NCI-H2081 treated with DMSO at 0.1 percent for 48 hours (cell line): ENCODE measurements at places on chromosomes 5 and 9.

GRCh38 chr9:37512437-37512836 is 26.7 kb downstream of the POLR1E start:
- no peak for DNase-seq

GRCh38 chr9:20528253-20528652 is 94.0 kb downstream of the MLLT3 start:
- DNase-seq = no peak

GRCh38 chr5:168286386-168286785 is 5.1 kb upstream of the WWC1 start:
- no peak for DNase-seq

GRCh38 chr9:34992376-34992951 is 2.9 kb downstream of the DNAJB5 start:
- no peak for DNase-seq

DNA sequence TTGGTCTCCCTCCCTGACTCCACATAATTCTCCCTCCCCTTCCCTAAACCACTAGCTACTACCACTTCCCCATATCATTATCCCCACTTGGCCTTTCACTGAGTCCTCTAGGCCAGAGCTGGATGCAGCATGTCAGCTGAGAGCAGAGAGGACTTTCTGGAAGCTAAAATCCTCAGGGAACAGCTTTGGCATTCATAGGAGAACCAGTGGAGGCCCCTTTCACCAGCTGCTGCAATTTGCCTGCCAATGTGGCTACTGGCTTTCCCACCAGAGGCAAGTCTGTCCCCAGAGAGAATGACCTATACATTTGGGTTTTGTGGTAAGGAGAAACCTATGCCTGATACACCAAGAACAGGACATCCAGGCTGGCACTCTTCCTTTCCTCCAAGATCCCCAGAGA is 14.4 kb downstream of the FAM219A start:
- no peak for DNase-seq

GRCh38 chr5:53039855-53040254 is 50.7 kb downstream of the ITGA2 start:
- DNase-seq = no peak

DNA sequence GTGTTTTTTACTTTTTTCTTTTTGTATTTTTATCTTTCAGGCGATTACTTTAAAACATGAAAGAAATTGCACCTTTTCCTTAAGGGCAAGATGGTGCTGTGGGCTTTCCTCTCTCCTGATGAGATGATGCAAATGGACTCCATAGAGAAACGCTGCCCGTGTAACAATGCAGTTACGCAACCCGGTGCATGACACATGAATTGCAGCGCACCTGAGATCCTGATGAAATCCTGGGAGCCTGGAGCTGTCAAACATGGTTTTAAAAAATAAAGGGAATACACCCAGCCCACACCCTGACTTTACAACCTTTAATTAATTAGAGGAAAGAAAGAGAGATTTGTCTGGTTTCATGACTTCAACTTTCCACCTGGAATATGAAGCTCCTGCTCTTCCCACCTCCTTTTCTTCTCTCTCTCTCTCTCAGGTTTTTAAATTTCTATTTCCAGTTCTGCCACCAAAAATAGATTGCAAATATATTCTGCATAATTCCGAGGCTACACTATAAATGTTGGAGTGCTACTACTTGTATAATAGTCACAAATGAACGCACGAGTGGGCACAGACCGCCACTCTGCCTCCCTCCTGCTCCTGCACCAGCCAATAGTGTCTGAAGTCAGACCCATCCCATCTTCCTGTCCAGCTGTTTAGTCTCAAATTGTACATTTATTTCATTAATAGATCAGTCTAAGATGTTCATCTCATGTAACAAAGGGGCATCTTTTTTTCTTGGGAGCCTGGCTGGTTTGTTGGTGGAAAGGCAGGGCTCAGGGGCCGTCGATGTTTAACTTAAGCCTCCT is 179.1 kb downstream of the AUH start:
- DNase-seq = no peak
